ENCODE measurements at places on chromosomes 7 and 10. TPM values are rescaled to one million over a fixed set of nuclear protein-coding genes. Genes with fewer than 3 reads are reported as not detected.

LIPN gene
- total RNA-seq = not detected

CALHM1 gene
- total RNA-seq = not detected

GRCh38 chr10:13769946-13770345 lies 183.2 kb downstream of the PRPF18 start:
- no peaks in the 10 kb centered on the region for H3K27me3 ChIP-seq
- no peak for DNase-seq
- no peak overlapping the region for H3K27ac ChIP-seq

DNA sequence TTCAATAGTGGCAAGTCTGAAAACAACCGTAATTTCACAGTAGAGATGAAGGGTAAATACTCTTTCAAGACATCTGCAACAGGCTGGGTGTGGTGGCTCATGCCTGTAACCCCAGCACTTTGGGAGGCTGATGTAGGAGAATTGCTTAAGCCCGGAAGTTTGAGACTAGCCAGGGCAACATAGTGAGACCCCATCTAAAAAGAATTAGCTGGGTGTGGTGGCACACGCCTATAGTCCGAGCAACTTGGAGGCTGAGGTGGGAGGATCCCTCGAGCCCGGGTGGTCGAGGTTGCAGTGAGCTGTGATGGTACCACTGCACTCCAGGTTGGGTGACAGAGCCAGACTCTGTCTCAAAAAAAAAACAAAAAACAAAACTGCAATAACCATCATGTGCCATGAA lies 71.8 kb downstream of the PFKFB3 start:
- no peak overlapping the region for H3K4me3 ChIP-seq
- no peaks in the 10 kb centered on the region for H3K36me3 ChIP-seq
- H3K27ac ChIP-seq = peak overlapping the region; percentile 83
- peaks cover 22% of the 10 kb centered on the region for H3K4me1 ChIP-seq
- DNase-seq = no peak

DNA sequence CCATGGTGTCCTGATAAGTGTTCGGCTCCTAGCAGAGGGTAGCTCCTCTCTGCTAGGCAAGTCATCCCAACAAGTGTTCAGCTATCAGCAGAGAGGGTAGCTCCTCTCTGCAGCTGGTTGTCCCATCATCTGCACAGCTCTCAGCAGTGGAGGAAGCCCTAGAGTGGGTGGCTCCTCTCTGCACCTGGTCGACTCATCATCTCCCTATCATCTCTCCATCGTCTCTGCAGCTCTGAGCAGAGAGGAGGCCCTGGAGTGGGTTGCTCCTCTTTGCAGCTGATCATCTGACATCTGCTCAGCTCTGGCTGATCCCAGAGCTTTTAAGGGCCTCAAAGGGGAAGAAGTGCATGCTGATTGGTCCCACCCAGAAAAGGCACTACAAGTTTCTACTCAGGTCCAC lies 199.9 kb upstream of the KMT2E start:
- no peaks in the 10 kb centered on the region for H3K4me1 ChIP-seq
- no peak overlapping the region for H3K27ac ChIP-seq
- H3K4me3 ChIP-seq = no peak overlapping the region
- DNase-seq = no peak
- H3K27me3 ChIP-seq = peaks cover 4% of the 10 kb centered on the region

DNA sequence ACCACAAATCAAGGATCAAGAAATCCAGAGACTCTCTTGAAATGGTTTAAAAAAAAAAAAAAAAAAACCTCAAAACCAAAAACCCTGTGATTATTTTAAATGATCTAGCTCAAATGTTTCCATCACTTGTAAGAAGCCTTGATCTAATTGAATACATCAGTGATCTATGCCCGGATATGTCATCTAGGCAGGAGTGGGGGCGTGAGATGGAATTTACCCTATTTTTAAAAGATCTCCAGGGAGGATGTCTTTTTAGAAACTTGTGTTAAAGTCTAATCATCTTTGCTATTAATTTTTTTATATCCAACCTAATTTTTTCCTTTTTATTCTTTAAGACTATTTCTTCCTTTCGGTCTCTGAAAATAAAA lies 101.4 kb upstream of the PDLIM1 start:
- no peak for DNase-seq
- no peak overlapping the region for H3K4me3 ChIP-seq
- H3K36me3 ChIP-seq = no peaks in the 10 kb centered on the region
- H3K27ac ChIP-seq = no peak overlapping the region
- H3K4me1 ChIP-seq = no peaks in the 10 kb centered on the region

DNA sequence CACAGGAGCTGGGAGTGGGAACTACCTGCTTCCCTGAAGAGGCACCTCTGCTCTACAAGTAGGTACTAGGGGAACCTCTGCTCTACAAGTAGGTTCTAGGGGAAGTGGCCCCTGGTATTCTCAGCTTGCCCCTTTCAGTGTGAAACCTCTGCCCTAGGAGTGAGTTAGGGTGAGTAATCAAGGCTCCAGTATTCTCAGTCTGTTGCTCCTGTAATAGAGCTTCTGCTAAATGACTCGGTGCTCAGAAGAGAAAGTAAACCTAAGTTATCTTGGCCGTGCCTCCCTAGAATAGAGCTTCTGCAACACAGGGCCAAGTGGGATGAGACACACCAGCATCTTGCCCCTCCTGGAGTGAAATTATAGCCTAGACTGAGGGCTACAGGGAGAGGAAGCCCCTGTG lies 13.4 kb upstream of the RASSF4 start:
- no peaks in the 10 kb centered on the region for H3K27me3 ChIP-seq
- H3K4me1 ChIP-seq = peaks cover 41% of the 10 kb centered on the region
- H3K27ac ChIP-seq = peak overlapping the region; percentile 29
- no peaks in the 10 kb centered on the region for H3K36me3 ChIP-seq
- H3K4me3 ChIP-seq = no peak overlapping the region

- DNase-seq = no peak
- no peak overlapping the region for H3K4me3 ChIP-seq
- H3K27me3 ChIP-seq = 0 out of 2 replicates have a peak, but pooled peaks cover under 1% of the 10 kb centered on the region
Measured at GRCh38 chr10:23338155-23338828, 6.3 kb downstream of the C10orf67 start.

- no peak for DNase-seq
- peaks cover 4% of the 10 kb centered on the region for H3K36me3 ChIP-seq
- no peaks in the 10 kb centered on the region for H3K27me3 ChIP-seq
Measured at GRCh38 chr10:114626841-114627240, 31.2 kb downstream of the ABLIM1 start.

DNA sequence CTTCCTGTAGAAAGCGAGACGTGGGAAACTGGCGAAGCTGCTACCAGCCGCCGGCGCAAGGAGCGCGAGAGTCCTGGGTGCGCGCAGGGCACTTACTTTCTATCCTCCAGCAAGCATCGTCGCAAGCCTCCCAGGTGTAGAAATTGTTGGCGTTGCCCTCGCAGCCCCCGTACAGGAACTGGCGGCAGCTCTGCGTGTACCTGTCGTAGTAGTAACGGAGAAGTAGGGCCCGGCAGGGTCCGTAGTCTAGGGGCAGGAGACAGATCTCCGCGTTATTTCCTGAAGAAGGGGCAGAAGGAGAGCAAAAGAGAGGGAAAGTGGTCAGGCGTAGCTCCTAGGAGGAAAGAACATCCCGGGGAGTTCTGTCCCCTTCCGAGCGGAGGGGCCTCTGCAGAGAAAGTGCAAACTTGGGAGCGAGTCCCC lies 501 bp downstream of the TFPI2 start:
- no peaks in the 10 kb centered on the region for H3K36me3 ChIP-seq
- peak; percentile 54 for DNase-seq
- no peak overlapping the region for H3K27ac ChIP-seq
- peak overlapping the region; percentile 52 for H3K4me3 ChIP-seq
- H3K27me3 ChIP-seq = peaks cover 3% of the 10 kb centered on the region
